Stimulated activated CD4-positive, alpha-beta T cell treated with anti-CD3 and anti-CD28 coated beads, TNF-alpha, amount 100 ng/mL, for 1 hour (primary cell): ENCODE measurements at places on chromosomes 7 and 10.

GRCh38 chr7:98317366-98318040 lies 36.0 kb downstream of the BRI3 start:
- no peak for DNase-seq

DNA sequence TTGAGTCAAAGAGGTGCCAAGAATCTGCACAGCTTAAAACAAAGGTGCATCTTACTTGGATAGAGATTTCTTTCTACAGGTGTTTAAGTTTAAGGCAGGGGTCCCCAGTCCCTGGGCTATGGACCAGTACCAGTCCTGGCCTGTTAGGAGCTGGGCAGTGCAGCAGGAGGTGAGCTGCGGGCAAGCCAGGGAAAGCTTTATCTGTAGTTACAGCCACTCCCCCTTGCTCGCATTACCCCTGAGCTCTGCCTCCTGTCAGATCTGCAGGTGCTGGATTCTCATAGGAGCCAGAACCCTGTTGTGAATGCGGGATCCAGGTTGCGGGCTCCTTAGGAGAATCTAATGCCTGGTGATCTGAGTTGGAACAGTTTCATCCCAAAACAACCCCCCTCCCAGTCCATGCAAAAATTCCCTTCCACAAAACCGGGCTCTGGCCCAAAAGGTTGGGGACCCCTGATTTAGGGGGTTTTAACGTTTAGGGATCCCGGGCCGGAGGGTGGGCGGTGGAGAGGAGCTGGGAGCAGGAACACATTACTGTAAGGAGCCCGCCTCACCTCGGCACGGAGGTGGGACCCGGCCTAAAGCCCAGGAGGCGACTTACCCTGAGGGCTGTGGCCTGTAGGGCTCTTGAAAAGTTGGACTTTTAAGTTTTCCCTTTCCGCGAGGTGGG lies 60.2 kb downstream of the ZNF467 start:
- DNase-seq, result no peak

- DNase-seq, result no peak
These were observed 301.2 kb downstream of the PLXDC2 start for GRCh38 chr10:20117471-20117870.

GRCh38 chr10:113650172-113650571 lies 13.7 kb downstream of the NRAP start:
- no peak for DNase-seq

- no peak for DNase-seq
These were observed 143.1 kb downstream of the CHN2 start for GRCh38 chr7:29337546-29338116.

GRCh38 chr10:79106256-79107050 lies 37.7 kb downstream of the ZMIZ1 start:
- DNase-seq, result no peak

- DNase-seq, result no peak
These were observed 1.6 kb downstream of the RASSF4 start for GRCh38 chr10:44961230-44961571.

DNA sequence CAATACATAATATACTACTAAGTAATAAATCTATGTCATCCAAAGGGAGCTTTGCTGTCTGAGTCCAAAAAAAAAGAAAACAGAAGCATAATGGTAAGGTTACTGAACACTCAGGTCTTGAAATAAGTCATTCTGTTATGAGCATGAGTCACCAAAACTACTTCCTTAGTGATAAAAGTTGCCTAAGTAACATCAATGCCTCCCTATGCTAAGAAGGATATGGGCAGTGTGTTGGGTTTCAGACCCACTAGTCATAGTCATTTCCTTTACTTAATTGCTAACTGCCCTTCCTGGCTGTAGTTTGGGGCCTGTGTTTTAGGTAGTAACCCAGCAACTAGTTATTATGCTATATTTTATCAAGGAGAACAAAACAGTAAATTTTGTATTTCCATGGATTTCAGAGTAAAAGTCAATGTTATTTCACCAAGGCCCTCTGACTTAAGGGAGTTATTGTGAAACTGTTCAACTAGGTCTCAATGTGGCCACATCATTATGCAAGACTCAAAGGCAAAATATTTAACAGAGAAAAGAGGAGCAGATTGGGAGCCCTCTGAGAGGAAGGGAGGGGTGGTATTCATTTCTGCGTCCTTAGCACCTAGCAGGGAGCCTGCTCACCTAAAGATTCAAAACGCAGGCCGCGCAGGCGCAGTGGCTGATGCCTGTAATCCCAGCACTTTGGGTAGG lies 11.7 kb upstream of the VIM start:
- DNase-seq, result no peak

DNA sequence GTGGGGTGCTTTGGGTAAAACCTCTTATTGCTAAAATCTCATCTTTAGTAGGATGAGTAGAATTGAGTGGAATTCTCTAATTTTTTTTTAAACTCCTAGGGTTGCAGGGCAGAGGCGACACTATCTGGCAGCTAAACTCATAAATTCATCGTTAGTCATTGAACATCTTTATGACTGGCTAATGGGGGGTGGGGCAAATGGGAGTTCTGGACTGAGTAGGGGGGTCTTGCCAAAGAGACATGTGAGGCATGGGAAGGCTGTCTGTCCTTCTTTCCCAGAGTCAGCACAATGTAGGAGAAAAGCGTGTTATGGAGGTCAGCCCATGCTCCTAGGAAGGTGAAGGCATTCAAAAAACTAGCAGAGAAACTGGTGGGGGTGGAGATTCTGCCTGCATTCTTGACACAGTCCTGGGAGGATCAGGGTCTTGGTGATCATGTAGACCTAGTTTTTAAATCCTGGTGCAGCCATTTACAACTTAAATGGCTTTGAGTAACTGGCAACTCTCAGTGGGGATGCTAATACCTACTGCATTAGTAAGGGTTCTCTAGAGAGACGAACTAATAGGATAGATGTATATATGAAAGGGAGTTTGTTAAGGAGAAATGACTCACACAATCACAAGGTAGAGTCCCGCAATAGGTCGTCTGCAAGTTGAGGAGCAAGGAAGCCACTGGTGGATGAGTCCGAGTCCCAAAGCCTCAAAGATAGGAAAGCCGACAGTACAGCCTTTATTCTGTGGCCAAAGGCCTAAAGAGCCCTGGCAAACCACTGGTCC lies 47.7 kb downstream of the EMX2 start:
- DNase-seq, result no peak

GRCh38 chr7:81488210-81488609 lies 281.6 kb downstream of the HGF start:
- DNase-seq, result no peak

- no peak for DNase-seq
These were observed 1127.2 kb upstream of the LRRN3 start for GRCh38 chr7:109963741-109964140.

- DNase-seq, result no peak
These were observed 12.9 kb downstream of the ZYX start for GRCh38 chr7:143394068-143394467.

DNA sequence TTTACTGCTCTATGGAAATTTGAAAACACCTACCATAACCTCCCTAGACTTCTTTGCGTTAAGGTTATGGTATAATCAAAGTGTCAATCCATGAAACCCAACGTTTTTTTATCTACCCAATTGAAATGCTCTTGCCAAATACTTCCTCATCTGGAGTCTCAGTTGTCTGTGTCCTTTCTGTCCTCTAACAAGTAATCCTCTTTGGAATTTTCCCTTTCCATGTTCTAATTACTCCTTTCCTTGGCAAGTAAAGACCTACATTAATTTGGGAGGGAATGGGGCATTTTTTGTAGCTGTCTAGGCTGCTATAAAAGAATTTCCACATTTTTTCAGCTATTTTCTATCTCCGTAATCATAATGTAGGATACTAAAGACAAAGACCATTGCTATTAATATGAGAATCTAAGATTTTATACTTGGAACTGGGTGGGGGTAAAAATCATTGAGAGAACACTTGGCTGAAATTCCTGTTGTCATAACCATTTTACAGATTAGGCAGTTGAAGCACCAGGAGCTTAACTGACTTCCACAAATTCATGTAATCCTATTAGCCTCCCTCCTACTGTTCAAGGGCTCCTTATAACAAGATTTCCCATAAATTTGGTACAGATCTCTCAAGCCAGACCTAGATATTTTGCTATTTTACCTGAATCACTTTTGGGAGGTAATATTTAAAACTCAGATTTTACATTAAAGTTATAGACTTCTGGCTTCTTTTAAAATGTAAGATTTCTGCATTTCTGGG lies 1307.6 kb downstream of the XPNPEP1 start:
- DNase-seq, result no peak

DNA sequence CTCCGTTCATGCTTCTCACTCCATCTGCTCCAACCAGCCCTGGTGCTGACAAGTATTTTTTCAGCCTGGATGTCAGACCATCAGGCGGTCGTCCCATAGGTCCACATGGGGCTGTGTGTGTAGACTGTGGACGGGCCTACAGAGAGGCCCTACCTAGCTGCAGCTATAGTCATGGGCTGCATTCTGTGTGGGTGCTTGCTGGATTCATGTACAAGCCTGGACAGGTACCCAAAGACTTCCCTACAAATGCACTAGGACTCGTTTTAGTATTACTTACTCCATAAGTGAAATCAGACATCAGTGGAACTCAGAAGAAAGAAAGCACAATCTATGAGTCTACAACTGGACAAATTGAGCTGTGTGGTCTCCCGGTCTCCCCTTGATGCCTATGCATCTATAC lies 146.8 kb downstream of the PKD1L1 start:
- DNase-seq, result no peak

DNA sequence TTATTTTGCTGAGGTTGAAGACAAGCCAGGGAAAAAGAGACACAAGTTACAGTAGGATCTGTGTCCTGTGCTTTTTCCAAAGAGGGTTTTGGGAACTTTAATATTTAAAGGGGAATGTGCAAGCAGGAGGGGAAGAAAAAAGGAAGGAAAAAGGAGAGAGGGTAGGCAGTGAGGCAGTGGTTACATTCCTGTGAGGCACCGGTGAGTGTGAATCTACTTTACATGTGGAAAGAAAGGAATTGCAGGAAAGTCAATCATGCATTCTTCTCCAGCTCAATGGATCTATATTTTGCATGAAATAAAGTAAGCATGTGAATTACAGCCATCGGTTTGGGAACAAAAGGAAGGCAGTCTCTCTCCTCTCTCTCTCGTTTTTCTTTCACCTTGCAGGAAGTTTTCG lies 12.6 kb upstream of the DYNC2I1 start:
- no peak for DNase-seq

DNA sequence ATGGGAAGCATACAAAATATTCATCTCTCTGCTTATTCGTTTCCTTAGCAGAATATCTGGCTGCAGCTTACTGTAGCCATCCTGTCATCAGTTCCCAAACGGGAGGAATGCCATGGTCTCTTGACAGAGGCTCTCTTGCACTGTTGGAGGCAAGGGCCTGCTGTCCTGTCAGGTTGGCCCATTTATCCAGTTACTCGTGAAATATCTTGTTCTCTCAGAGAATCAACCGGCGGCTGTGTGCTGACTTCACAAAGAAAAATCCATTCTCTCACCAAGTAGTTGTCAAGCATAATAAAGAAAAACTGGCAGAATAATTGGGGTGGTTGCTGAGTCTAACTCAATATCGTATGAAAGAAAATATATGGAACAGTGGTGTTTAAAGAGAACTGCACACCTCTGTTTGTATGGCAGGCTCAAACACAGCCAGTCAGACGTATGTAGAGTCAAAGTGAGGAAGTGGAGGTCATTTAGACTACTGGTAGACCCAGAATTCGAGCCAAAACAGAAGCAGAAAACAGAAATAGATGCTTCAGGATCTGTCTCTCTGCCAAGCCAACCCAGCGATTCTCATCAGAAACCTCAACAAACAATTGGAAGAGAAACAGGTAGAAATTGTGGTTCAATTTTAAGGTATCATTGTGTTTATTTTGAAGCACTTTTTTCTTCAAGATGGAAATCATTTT lies 349.2 kb upstream of the PRKCQ start:
- DNase-seq, result no peak

GRCh38 chr7:127873715-127874636 lies 157.3 kb downstream of the LRRC4 start:
- DNase-seq, result no peak

GRCh38 chr7:139393621-139394211 lies 34.0 kb downstream of the LUC7L2 start:
- DNase-seq, result no peak

- no peak for DNase-seq
These were observed 3.0 kb downstream of the ADCK2 start for GRCh38 chr7:140675726-140676125.

- DNase-seq, result no peak
These were observed 43.1 kb upstream of the CTTNBP2 start for GRCh38 chr7:117916309-117916708.

DNA sequence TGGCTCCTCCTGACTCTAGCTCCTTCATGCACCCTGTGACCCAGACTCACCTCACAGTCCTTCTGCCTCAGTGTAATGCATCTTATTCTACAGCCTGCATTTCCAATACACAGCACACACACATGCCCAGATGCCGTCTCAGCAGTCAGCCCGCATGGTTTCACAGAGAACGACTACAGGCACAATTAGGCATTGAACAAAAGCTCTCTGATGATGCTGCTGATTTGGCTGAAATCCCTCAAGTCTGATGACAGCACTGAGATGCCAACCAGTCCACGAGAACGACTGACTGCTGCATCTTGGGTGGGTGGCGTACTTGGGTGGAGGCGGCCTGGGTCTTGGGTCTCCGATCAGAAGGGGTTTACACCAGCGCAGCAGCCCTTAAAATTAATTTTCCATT lies 200.4 kb downstream of the TAX1BP1 start:
- no peak for DNase-seq

GRCh38 chr10:28291881-28292297 lies 11.0 kb downstream of the MPP7 start:
- peak; percentile 14 for DNase-seq

- DNase-seq, result no peak
These were observed 248.8 kb upstream of the FZD8 start for GRCh38 chr10:35890676-35891495.

- no peak for DNase-seq
These were observed 72.1 kb downstream of the HTR7 start for GRCh38 chr10:90785782-90786181.

DNA sequence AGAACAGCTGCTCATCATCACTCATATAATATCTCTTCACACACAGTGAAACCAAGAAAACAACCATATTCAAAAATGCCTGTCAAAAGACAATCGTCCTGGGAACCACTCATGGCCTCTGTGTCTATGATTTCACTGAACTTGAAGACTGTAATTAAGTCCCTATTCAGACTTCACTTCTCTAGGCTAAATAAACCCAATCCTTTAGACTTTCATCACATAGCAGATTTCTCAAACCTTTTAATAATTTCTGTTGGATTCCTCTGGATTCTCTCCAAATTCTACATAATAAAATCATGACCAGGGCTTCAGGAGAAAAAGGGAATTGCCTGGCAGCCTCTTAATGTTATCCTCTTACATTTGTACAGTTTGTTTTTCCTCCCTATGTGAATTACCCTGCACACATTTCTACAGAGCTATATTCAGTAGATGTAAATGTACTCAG lies 201.1 kb downstream of the LRRN3 start:
- no peak for DNase-seq

DNA sequence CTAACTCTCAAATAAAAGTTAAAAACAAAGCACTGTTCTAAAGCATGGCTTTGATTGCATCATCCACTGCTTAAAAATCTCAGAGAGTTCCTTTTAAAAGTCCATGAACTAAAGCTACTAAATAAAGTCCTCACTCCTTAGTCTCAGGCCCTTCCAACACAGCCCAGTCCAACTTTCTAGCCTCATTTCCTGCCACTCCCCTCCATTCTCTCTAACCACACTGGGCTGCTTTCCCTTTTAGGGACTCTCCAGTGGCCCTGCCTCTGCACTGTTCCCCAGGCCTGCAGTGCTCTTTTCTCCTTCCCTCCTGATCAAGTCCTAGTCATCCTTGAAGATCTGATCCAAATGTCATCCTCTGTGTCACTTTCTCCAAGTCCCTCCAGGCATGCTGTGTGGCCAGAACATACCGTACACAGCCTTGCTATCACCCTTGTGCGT lies 56.9 kb upstream of the PPP1R3C start:
- no peak for DNase-seq

- no peak for DNase-seq
These were observed 125.3 kb downstream of the REEP3 start for GRCh38 chr10:63646491-63646890.

- no peak for DNase-seq
These were observed 356.9 kb downstream of the ARL4A start for GRCh38 chr7:13044309-13044708.
